ENCODE measurements at places on chromosomes 4 and X.

DNA sequence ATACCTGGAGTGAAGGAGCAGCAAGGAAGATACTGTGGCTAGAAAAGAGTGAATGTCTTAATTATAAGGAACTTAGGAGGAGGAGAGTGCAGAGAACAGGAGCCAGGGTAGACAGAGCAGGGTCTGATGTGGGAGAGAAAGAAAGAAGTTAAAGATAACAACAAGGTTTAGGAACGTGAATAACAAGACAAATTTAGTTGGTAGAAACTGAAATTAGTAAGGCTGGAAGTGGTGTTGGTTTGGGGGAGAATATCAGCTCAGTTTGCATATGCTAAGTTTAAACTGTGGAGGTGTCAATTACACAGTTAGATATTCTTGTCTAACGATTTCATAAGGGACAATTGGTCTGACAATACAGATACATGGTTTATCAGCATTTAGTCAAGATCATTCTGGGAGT is 1123.7 kb upstream of the PABPC4L start:
- DNase-seq: no peak

DNA sequence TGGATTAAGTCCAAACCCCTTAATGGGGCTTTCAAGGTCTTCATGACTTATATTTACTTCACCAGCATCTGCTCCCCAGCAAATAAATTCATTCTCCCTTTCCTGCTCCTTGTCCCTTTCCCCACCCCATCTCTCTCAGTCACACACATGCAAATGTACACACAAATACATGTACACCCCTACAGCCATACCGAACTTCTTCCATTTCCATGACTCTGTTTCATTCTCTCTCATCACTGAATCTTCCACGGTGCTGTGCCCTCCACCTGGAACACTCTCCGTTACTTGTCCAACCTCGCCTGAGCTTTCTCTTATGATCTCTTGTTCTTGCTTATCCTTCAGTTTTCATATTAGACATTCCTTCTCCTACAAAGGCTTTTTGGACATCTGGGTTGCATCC is 22.0 kb upstream of the RPA4 start:
- no peak for DNase-seq

DNA sequence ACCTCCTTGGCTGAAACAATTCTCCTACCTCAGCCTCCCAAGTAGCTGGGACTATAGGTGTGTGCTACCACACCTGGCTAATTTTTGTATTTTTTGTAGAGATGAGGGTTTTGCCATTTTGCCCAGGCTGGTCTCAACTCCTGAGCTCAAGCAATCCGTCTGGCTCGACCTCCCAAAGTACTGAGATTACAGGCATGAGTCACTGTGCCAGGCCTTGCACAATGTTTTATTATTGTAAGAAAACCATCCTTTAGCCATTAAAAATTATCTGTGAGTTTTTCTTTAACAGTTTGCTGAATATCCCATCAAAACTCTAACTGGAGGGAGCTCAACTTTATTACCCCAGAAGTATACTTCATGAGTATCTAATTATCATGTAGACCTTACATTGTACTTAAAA is 900.3 kb downstream of the PCDH7 start:
- DNase-seq: no peak

DNA sequence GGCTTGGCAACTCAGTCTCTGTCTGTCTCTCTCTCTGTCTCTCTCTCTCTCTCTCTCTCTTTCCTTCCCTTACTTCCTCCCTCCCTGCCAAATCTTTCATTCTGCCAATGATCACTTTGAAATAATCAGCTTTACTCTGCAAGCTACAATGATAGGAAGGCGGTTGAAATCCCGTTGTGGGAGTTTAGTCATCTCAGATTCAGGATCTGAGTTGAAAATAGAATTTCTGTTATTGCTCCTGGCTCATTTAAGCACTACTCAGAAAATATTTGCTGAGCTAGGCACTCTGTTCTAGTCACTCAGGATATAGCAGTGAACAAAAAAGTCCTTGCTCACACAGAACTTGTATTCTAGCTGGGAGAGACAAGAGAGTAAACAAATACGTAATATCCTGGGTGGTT is 56.3 kb upstream of the DCTD start:
- DNase-seq: no peak

GRCh38 chrX:155070038-155070437 is 898 bp downstream of the CMC4 start:
- DNase-seq: no peak

DNA sequence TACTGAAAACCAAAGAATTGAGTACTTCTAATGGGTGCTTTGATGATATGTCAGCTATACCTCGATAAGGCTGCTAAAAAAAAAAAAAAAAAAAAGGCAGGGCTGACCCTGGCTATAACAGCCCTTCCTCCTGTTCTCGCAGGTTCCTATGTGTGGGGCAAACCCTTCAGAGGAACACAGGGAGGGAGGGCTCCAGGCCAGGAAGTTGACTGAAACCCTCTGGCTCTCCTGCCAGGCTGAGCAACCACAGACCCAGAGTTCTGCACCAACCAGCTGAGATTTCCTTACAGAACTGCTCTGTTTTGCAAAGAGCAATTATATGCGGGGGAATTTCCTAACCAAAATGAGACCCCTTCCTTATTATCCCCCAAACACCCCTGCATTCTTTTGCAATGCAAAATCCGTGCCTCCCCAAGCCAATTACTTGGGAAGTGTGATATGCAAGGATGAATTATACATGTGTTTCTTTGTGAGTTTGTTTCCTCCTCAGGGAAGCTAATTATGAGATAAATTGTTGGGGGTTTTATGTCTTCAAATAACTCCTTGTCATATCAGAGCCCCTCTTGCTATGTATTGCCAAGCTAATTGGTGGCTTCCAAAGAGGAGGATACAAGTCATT is 45.6 kb downstream of the PDHA1 start:
- DNase-seq: no peak

DNA sequence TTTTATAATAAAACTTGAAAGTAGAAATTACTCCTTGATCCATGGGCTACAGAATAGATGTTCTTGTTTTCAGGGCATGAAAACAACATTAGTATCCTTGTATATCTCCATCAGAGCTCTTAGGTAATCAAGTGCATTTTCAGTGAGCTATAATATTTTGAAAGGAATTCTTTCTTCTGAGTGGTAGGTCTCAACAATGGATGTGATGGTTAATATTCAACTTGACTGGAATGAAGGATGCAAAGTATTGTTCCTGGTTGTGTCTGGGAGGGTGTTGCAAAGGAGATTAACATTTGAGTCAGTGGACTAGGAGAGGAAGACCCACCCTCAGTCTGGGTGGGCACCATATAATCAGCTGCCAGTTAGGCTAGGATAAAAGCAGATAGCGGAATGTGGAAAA is 100.1 kb downstream of the LCORL start:
- DNase-seq: no peak

- DNase-seq: no peak
These were observed 1552.6 kb upstream of the ADGRL3 start for GRCh38 chr4:59647500-59647899.

GRCh38 chr4:19993242-19993641 is 258.5 kb upstream of the SLIT2 start:
- no peak for DNase-seq

GRCh38 chrX:6757631-6758030 is 222.7 kb upstream of the VCX3A start:
- DNase-seq: no peak

DNA sequence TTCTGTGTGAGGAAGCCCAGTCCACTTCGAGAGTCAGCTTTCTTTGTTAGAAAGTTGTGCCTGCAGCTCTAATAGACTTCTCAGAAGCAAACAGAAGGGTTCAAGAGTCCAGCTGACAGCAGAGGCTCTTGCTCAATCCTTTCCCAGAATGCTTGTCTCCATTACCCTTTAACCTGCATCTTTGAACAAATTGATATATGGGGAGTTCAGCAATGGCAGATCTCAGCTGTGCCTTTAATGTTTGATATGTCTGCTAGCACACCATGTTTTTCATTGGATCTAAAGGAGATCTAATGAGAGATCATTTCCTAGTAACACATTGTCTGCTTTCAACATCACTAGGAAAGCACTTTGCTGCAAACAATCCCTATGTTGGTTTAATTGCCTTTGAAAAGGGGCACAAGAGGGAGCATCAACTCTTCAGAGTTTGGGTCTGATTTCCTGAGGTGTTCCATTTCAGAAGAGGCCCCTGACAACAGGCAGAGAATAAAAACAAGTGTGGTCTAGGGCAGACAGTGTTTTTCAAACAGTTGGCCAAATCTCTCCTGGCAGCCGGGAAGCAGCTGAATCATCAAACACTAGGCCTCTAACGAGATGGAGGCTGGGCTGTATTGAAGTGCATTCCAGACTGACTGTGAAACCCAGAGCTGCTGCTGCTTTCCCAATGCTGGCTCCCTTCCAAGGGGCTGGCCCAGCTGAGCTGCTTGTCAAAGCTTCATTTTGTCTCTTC is 55.5 kb downstream of the LUZP4 start:
- DNase-seq: peak; percentile 87

GRCh38 chr4:1300466-1301455 is 11.1 kb downstream of the MAEA start:
- DNase-seq: peak; percentile 54

GRCh38 chr4:54230484-54231418 is 1.7 kb downstream of the PDGFRA start:
- DNase-seq: peak; percentile 86

- no peak for DNase-seq
These were observed 215.4 kb downstream of the KDR start for GRCh38 chr4:54909961-54910360.

DNA sequence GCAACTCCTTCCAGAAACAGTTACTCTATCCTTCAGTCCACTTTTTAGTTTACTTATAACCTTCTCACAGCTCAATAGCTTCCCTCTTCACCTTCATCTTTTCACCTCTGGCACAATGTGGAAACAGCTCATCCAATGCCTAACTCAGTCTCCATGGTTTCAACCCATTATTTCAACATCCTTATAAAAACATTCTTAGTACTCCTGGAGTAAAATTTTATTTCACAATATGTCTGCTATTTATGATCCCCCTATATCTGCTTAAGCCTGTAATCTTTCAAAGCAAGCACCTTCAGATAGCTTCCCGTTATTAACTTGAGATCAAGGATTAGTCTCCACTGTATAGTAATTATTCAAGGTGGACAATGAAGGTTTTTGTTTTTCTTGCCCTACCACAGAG is 156.3 kb downstream of the GASK1B start:
- no peak for DNase-seq

DNA sequence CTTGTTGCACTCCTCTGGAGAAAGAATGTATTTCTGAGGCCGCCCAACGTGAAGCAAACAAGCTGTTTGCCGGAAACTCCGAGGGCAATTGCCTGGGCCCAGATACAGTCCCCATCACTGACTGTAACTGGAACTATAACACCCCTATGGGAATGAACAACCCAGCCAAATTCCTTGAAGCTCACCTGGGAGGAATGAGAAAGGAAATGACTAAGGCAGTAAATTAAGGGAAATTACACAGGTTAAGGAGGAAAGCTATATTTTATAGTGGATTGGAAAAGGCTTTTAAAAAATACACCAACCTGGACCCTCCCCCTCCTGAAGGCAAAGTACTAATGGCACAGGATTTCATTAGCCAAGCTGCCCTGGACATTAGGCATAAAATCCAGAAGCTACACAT is 11.7 kb upstream of the HERC5 start:
- no peak for DNase-seq

- DNase-seq: no peak
These were observed 708 bp downstream of the BCLAF3 start for GRCh38 chrX:19990151-19990555.

GRCh38 chr4:32196950-32197688 is 1477.0 kb downstream of the PCDH7 start:
- DNase-seq: no peak

DNA sequence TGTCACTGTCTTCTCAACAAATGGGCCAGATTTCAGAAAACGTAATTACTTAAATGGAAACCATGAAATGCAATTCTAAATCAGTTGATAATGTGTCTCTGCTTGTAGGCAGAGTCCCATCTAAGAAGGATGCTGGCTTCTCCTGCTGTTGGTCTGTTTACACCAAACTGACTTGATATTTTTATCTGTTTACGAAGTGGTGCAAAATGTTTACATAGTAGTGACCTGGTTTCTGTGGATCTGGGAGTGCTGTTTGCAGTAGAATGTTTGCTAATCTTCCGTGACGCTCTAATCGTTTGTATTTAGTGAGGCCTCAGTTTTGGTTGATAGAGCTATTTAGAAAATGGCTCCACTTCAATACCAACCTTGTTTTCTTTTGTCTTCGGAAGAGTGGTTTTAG is 213.5 kb downstream of the VEGFC start:
- no peak for DNase-seq

DNA sequence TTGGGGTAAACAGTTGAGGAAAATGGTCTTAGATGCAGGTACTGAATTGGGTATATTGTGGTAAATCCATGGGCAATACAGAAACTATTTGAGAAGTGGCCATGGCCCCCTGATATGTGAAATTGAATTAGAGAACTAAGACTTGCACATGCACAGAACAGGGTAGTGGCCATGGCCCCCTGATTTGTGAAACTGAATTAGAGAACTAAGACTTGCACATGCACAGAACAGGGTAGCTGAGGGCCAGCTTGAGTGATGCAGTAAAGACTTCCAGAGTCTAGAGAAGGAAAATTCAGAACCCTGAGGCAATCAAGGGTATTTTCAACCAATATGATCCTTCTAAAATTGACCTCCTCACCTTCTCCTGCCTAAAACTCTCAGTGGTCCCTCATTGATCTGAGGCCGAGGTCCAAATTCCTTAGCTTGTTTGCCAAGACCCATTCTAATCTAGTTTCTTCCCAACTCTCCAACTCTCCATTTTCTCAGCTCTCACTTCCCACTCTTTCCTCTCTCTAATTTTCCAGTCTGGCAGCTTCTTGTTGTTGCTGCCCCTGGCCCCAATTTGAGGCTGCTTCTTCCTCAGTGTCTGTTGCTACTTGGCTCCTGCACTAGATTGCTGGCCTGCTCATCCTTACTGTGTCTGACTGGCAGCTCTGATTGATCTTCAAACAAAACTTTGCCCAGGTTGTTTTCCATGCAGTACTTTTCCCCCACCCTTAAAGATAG is 72.4 kb downstream of the FRAS1 start:
- DNase-seq: no peak

DNA sequence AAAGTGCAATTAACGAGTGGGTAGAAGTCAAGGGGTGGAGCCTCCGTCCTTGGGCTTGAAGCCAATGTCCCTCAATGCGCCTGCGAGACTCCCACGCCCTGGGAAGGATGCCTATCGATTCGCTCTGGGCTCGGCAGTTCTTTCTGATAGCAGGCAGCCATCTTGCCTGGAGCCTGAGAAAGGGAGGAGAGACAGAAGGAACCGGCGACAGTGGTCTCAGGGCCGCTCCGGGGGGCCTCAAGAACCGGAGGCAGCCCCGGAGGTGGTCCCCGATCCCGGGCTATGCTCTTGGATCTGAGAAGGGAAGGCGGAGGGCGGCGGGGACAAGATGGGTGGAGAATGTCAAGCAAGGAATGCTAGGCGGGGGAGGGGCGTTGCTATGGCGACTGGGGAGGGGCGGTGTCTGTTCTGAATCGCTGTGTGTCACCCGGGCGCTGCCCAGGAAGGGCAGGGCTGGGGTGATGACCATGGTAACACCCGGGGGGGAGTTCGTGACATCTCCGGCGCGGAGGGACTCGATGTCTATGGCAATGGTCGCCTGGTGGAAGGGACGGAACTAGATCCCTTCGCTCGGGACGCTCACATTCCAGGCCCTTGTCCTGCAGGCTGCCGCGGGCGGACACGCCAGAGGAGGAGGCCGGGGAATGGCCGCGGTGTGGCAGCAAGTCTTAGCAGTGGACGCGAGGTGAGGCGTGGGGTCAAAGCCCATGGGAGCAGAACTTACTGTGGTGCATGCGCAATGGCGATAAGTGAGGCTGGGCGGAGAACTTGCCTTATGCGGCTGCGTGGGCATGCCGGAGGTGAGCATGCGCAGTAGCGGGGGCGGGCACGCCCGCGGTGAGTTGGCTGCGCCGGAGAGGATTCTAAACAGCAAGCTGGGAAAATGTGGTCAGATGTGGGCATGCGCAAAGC is at the start of gene WDR13:
Gene WDR13, plus strand, starts transcription at position 140 of the 912 bp plus-strand sequence. Its CDS starts 505 bp downstream, at position 645.
- peak; percentile 89 for DNase-seq

All from tibial artery (tissue), 4 donors.